Type B pancreatic cell (in vitro differentiated cells): ENCODE measurements at places on chromosomes 12 and 14.

- no peak overlapping the region for H3K27ac ChIP-seq
- DNase-seq: no peak
- no peak overlapping the region for H3K4me3 ChIP-seq
- H3K27me3 ChIP-seq: peaks cover 47% of the 10 kb centered on the region
Observed at GRCh38 chr14:104337351-104337750, 199.0 kb downstream of the KIF26A start.

- no peak overlapping the region for H3K4me3 ChIP-seq
- H3K4me1 ChIP-seq: peaks cover 17% of the 10 kb centered on the region
- H3K27ac ChIP-seq: no peak overlapping the region
- H3K27me3 ChIP-seq: peaks cover 21% of the 10 kb centered on the region
Observed at GRCh38 chr12:111169032-111169431, 199.9 kb downstream of the PHETA1 start.

- H3K36me3 ChIP-seq: no peaks in the 10 kb centered on the region
- no peaks in the 10 kb centered on the region for H3K27me3 ChIP-seq
- no peak for DNase-seq
- no peak overlapping the region for H3K4me3 ChIP-seq
- H3K27ac ChIP-seq: no peak overlapping the region
Observed at GRCh38 chr12:85186236-85186635, 93.8 kb upstream of the ALX1 start.

DNA sequence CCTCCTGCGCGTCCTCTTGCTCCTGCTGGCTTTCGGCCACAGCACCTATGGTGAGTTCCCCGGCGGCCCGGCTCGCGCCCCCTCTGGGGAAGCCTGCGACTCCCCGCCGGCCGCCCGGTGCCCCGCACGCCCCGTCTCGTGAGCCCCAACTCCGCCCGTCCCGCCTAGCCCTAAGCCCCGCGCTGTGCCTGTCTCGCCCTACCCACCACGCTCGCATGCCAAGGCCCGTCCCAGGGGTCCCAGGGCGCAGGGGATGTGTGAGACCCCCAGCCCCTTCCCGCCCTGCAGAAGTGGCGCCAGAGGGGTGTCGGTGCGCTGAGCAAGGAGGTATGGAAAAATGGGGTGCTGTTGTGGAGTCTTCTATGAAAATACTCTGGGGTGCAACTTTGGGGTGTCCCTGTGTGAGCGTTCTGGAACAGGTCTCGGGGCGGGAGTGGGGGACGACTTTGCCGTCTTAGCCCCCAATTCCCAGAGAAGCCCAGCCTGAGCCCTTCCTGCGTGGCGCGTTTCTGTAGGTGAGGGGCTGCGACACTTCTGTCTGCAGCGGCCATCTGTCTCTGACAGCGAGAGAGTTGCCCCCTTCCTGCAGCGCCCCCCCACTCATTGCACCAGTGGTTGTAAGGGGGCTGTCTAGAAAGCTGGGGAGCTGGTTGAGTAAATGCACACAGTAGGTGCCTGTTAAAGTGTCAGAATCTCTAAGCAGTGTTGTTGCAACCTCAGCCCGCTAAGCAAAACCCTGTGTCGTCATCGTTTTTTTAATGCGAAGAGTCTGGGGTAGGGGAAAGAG is 587 bp downstream of the DLK1 start:
- DNase-seq: no peak
- H3K27me3 ChIP-seq: peaks cover 79% of the 10 kb centered on the region
- H3K36me3 ChIP-seq: peaks cover 4% of the 10 kb centered on the region
- no peak overlapping the region for H3K27ac ChIP-seq

DNA sequence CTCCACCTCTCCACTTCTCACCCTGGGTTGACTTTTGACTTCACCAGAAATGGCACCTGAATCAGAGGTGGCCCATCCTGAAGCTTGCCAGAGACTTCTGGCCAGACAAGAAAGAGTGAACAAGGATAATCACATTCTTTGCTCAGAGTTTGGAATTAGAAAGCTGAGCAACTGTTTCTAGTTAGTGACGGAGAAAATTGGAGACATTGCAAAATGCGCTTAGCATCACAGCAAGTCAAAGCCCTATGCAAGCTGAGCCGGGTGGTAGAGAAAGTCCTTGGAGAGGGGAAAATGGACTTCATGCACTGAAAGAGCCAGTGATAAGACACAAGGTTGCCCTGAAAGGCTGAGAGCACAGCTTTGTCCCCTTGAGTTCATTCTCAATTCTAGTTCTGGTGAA is 161.8 kb downstream of the PAH start:
- no peaks in the 10 kb centered on the region for H3K36me3 ChIP-seq
- H3K27me3 ChIP-seq: peaks cover 8% of the 10 kb centered on the region
- no peak for DNase-seq
- H3K4me3 ChIP-seq: no peak overlapping the region

DNA sequence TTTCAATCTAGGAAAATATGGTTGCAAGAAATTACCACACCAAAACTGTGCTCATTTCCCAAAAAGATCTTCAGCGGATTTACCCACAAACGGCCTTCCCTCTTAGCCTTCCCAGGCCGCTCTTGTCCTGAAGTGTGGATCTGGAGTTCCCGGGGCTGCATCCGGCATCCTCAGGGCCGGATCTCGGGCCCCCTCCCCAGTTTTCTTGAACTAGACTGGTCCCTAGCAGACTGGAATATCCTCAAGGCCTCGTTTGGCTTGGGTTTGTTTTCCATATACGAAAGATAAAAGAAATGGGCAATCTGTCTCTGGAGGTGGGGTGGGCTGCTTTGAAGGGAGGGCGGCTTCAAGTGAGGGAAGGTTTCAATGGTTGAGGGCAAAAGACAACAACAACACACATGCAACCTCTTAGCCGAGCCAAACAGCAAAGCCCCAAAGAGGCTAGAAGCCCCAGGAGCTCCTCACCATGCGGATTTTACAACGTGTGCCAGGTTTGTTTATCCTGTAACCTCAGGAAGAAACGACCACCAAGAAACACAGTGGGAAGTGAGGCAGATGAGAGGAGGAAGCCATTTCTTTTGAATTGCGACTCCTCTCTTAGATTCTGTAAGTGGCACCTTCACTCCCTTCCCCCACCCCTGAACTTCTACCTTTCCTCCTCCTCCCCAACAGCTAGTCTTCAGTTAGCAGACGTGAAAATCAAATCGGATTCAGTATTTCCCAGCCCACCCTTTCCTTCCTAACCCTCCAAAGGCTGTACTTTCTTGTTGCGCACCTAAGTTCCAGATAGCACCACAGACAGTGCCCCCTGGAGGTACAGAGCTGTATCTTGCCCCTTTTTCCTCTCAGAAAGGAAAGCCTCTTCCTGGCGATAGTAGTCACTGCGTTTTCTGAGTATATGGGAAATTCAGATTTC is 2.6 kb downstream of the MYF6 start:
- H3K27ac ChIP-seq: no peak overlapping the region
- peak overlapping the region; percentile 27 for H3K4me3 ChIP-seq
- DNase-seq: no peak
- peaks cover 33% of the 10 kb centered on the region for H3K4me1 ChIP-seq
- H3K27me3 ChIP-seq: peaks cover 84% of the 10 kb centered on the region
- peaks cover 4% of the 10 kb centered on the region for H3K36me3 ChIP-seq

GRCh38 chr14:38199739-38200138 is 8.0 kb upstream of the SSTR1 start:
- no peak for DNase-seq
- no peak overlapping the region for H3K4me3 ChIP-seq
- no peaks in the 10 kb centered on the region for H3K36me3 ChIP-seq
- peaks cover 29% of the 10 kb centered on the region for H3K27me3 ChIP-seq

DNA sequence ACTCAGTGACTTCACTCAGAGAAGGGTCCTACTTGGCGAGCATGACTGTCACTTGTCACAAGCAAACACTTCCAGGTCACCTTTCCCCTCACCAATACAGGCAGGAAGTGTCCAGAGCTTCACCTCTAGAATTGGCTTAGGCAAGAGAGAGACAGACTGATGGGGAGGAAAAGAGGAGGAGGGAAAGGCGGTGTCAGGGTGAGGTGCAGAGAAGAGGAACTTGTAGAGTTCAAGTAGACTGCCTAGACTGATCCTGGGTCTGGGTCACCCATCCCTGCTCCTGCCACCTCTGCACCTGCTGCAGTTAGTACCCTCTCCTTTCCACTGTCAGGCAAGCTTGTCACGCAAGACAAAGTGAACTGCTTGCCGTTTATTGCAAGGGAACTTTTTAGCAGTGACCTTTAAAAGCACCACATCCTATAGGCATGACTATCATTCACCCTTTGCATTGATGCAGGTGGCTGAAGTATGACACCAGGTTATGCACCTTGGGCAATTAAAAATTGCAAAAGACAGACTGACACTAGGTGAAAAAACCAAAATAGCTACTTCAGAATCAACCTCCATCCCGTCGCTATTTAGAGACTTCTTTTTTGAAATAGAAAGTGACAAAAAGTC is 292.4 kb downstream of the SYT1 start:
- H3K27ac ChIP-seq: no peak overlapping the region
- peaks cover 10% of the 10 kb centered on the region for H3K4me1 ChIP-seq
- no peak overlapping the region for H3K4me3 ChIP-seq
- H3K27me3 ChIP-seq: no peaks in the 10 kb centered on the region

GRCh38 chr12:62763861-62764645 is 170.9 kb downstream of the PPM1H start:
- H3K4me1 ChIP-seq: peaks cover 56% of the 10 kb centered on the region
- no peak overlapping the region for H3K4me3 ChIP-seq
- peaks cover 28% of the 10 kb centered on the region for H3K36me3 ChIP-seq
- no peak for DNase-seq
- H3K27ac ChIP-seq: peak overlapping the region; percentile 24
